ENCODE measurements at places on chromosomes 2 and 18.

DNA sequence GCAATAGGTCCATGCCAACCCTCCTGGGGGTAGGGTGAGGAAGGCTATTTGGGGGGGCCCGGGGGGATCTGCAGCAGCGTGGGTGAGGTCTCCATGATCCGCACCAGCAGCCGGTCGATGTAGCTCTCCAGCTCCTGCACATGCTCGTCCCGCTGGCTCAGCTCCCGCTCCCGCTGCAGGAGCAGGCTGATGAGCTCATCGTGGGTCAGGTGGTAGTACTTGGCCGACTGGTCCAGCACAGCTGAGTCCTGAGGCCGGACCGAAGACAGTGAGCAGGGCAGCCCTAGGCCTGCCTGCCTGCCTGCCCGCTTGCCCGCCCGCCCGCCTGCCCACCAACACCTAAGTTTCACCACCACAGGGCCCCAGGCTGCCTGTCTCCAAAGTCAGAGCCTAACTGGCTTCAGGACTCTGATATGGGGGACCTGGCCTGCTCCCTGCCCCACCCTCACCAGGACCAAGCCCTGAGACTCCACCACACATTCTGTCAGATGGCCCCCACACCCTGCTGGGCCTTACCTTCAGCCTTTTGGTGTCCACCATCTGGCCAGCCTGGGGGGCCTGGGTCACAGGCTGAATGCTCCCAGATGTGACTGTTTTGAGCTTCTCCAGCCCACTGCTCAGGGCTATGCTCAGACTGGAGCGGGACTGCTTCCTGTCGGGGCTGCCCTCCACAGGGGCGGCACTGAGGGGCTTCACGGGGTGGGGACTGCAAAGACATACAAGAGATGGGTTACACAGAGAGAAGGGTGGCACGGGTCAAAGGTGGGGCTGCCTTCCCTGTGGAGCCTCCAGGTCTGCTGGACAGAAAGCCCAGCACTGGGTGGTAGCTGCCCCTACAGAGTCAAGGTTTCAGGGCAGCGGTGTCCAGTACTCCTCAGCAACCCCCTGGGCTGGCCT, 4.2 kb upstream of the SFXN5 start:
- no peak for DNase-seq

GRCh38 chr2:69279931-69280681, 106.9 kb downstream of the GFPT1 start:
- no peak for DNase-seq

GRCh38 chr2:107072150-107072940, 186.4 kb upstream of the ST6GAL2 start:
- no peak for DNase-seq

GRCh38 chr18:24799720-24800119, 339.3 kb downstream of the HRH4 start:
- no peak for DNase-seq

GRCh38 chr2:143225931-143226330, 96.7 kb downstream of the ARHGAP15 start:
- no peak for DNase-seq

- DNase-seq: no peak
Measured at GRCh38 chr18:63307551-63308200, 11.9 kb downstream of the BCL2 start.

- no peak for DNase-seq
Measured at GRCh38 chr18:48151421-48152065, 221.1 kb upstream of the SMAD2 start.

GRCh38 chr2:6812857-6813530, 52.7 kb downstream of the CMPK2 start:
- DNase-seq: no peak

- DNase-seq: peak; percentile 43
Measured at GRCh38 chr2:176653479-176654443, 384.5 kb downstream of the MTX2 start.

GRCh38 chr2:38076152-38076709, 280 bp upstream of the CYP1B1 start:
- DNase-seq: no peak

GRCh38 chr18:61556862-61557261, 223.6 kb downstream of the CDH20 start:
- no peak for DNase-seq

- DNase-seq: no peak
Measured at GRCh38 chr2:159939946-159940345, 122.5 kb downstream of the PLA2R1 start.

GRCh38 chr18:48924630-48925490, 25.9 kb downstream of the SMAD7 start:
- peak; percentile 42 for DNase-seq

- DNase-seq: no peak
Measured at GRCh38 chr2:85170938-85171475, 37.8 kb downstream of the TCF7L1 start.

GRCh38 chr18:26040051-26040656, 50.3 kb downstream of the SS18 start:
- no peak for DNase-seq

- no peak for DNase-seq
Measured at GRCh38 chr2:235966396-235966795, 201.8 kb downstream of the GBX2 start.

DNA sequence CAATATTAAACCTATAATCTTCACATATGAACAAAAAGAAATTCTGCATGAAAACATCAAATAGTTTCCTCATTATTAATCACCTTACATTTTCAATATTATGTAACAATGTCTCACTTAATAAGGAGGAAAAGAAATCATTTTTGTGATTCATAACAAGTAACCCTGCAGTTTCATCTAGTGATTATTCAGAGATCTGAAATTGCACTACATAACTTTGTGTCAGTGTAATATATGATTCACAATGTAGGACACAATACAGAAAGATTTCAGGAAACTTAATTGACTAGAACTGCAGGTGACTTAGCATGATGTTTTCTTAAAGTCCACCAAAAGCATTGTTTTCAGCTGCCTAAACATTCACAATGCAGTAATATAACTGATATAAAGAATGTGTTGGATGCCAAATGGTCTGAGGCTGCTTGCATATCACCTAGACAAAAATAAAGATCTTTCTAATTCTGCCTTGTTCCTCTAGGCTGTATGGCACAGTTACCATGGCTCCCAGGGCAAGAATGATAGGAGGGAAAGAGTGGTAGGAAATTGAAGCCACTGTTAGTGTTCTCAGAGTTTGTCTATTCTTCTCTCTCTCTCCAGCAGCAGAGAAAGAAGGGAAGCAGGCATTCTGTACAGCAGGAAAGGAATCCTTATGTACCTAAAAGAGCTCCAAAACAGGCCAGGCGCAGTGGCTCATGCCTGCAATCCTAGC, 366.6 kb downstream of the FSIP2 start:
- no peak for DNase-seq

DNA sequence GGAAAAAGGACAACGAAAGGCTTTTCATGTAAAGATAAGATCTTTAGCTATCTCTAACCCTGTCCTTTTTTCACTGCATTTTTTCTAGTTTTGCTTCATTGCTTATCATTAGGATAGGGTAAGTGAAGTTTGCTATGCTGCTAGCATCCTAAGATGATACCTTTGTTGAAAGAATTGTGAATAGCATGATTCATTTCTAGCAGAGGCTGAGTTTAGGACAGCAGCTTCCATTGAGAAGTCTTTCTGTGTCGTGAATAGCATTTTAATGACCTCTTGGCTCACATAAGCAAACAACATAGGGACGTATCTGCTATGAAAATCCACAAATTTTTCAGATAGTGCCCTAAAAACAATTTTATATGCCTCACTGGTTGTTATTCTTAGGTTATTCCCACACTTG, 36.4 kb upstream of the GAREM2 start:
- DNase-seq: no peak

DNA sequence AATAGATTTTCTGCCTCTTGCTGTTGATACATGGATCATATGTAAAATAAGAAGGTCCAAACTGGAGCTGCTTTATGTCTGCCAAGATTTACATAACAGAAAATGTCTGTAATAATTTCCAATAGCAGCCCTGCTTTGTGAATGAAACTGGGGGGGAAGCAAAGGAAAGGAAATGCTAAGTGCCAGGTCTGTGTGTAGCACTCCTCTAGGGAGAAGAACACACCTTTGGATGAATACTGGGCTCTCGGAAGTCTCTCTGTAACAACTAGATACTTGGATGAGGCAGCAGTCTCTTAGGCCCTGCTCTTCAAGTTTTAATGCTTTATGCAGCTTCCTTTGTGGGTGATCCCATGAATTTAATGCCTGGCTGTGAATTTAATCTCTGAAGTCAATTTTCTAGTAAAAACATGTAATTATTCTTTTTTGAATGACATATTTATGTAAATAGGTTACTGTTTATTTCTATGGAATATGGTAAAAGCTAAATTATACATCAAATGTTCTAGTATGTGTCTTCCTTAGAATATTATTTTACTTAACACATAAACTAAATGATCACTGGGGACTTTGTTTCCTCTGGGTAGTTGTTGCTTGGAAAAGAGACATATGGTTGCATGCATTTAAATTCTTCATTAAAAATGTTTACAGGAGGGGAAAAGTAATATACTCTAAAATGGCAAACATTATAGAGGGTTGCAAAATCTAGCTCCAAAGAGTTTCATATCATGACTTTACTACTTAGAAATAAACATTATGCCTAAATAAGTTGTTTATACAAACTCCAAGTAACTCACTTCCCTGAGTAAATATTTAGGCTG, 336.6 kb upstream of the CWC22 start:
- DNase-seq: no peak

DNA sequence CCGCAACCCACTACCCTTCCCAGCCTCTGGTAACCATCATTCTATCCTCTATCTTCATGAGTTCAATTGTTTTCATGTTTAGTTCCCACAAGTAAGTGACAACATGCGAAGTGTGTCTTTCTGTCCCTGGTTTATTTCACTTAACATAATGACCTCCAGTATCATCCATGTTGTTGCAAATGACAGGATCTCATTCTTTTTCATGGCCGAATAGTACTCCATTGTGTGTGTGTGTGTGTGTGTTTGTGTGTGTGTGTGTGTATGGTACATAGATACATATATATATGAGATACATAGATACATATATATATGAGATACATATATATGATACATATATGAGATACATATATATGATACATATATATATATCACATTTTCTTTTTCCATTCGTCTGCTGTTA, 196.3 kb upstream of the STK17B start:
- DNase-seq: no peak

- no peak for DNase-seq
Measured at GRCh38 chr2:206442833-206443734, at the start of gene ADAM23. TSS of gene ADAM23 (plus strand) at chr2:206443532. CDS start at chr2:206443867, 335 bp downstream.

DNA sequence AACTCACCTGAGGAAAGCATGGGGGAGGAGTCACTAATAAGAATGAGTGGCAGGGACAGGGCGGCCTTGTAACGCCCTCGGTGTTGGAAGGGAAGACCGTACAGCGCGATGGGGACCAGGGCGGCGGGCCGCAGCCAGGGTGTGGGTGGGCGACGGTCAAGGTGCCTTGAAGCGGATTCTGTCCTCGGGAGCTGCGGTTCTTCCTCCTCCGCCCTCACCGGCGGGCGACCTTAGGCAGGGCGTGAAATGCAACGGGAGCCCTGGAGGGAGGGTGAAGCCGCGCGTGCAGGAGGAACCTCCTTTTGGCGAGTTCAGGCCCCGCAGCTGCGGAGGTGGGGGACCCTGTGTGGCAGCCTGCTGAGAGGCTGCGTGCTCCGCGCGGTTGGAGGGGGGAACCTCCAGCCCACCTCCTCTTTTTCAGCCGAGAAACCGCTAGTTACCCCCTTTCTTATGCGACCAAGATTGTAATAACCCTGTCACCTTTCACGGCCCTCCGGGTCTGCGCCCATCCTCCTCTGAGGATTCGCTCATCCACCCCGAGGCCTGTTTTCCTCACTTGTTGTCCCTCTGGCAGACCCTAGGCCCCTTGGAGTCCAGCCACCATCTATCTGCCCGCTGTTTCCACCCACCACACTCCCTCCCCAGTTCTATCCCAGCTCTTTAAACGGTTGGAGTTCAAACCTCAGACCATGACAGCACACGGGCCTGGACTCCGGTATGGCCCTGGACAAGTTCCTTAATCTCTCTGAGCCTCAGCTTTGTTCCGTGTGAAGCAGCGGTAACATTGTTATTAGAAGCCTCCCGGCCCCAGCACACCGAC, 823 bp upstream of the RNU2-63P start:
- DNase-seq: no peak

DNA sequence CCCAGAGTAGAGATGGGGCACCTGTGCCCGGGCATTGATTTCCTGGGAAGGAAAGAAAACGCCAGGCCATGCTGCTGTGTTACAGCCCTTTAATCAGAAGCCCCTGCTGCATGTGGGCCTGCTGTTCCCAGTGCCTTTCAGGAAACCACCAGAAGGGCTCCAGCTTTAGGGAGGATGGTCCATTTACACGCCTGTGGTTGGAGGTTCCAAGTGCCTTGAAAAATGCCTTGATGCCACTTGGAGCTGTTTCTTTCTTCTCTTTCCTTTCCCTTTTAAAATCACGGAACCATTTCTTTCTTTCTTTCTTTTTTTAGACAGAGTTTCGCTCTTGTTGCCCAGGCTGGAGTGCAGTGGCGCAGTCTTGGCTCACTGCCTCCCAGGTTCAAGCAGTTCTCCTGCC, 60.5 kb downstream of the AGAP1 start:
- DNase-seq: no peak

- DNase-seq: no peak
Measured at GRCh38 chr2:70442301-70443077, 111.1 kb downstream of the TGFA start.

DNA sequence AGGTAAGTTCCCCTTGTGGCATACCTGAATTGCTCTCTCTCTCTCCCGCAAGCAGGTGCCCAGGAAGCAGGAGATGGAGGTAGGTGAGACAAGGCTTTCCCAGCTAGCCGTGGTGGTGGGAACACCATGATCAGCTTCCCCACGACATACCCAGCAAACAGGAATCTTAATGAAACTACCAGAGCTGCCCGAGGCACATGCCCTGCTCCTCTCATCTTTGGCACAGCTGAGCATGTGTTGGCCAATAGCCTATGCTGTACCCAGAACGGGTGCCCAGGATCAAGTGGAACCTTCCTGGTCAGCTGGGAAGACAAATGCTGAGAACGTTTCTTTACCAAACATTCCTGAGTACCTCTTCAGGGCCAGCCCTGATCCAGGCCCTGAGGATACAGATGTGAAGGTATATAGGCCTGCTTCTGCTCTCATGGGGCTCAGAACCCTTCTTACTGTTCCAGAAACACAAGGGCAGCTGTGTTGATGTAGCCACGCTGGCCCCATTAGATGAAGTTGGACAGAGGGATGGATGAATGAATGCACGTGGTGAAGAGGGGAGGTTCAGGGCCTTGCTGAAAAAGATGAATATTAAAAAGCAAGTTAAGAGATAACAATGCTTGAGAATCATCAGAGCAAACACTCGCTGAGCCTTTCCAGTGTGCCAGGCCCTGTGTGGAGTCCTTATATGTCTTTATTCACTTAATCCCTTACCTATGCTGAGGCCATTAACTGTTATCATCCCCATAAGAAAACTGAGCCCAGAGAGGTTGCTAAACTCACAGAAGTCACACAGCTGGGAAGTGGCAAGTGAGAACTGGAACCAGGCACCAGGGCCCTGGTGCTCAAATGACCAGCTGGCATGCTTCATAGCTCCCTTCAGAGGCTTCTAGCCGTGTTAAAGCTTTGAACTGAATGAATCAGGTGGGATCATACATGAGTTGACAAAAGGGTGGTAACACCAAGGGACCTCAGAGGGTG, 68.8 kb upstream of the TMEM247 start:
- DNase-seq: no peak

Data from DND-41 (cell line).